HEK293T (cell line): ENCODE measurements at places on chromosomes 3 and 15.

DNA sequence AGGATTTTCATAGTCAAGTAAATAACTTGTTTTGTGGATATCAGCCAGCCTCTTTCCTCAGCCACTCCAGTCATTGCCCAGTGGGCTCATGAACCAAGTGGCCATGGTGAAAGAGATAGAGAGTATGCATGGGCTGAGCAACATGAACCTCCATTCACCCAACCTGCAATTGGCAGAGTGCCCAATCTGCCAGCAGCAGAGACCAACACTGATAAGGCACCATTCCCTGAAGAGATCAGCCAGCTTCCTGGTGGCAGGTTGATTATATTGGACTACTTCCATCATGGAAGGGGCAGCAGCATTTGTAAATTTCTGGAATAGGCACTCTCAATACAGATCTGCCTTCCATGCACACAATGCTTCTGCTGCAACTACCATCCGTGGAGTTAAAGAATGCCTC lies 10.3 kb upstream of the MCF2L2 start:
- DNase-seq = no peak

GRCh38 chr15:26091184-26091583 lies 228.1 kb upstream of the ATP10A start:
- no peak for DNase-seq

GRCh38 chr3:47283591-47284364 lies 1.0 kb downstream of the KLHL18 start:
- no peak for DNase-seq

DNA sequence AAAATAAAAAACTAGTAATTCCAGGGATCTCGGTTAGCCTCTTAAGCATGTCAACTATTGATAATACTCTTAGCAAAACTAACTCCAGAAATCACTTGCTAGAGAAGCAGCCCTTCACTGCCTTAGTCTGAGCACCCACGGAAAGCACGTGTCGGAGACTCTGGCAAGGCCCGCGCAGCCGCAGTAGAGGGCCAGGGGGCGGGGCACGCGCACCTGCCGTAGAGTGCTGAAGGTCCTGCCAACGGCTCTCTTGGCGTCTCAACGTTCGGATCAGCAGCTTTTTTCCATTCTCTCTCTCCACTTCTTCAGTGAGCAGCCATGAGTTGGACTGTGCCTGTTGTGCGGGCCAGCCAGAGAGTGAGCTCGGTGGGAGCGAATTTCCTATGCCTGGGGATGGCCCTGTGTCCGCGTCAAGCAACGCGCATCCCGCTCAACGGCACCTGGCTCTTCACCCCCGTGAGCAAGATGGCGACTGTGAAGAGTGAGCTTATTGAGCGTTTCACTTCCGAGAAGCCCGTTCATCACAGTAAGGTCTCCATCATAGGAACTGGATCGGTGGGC lies at the start of gene LDHAL6B:
LDHAL6B (plus strand) TSS at position 221 of the 561 bp plus-strand sequence; CDS start at position 319, 98 bp downstream.
- DNase-seq = no peak

GRCh38 chr3:187227658-187228258 lies 30.5 kb downstream of the RTP1 start:
- DNase-seq = no peak

- DNase-seq = no peak
These were observed 1.8 kb upstream of the SLC38A3 start for GRCh38 chr3:50203113-50203808.

- no peak for DNase-seq
These were observed 139.1 kb upstream of the EIF1B start for GRCh38 chr3:40170395-40170794.

DNA sequence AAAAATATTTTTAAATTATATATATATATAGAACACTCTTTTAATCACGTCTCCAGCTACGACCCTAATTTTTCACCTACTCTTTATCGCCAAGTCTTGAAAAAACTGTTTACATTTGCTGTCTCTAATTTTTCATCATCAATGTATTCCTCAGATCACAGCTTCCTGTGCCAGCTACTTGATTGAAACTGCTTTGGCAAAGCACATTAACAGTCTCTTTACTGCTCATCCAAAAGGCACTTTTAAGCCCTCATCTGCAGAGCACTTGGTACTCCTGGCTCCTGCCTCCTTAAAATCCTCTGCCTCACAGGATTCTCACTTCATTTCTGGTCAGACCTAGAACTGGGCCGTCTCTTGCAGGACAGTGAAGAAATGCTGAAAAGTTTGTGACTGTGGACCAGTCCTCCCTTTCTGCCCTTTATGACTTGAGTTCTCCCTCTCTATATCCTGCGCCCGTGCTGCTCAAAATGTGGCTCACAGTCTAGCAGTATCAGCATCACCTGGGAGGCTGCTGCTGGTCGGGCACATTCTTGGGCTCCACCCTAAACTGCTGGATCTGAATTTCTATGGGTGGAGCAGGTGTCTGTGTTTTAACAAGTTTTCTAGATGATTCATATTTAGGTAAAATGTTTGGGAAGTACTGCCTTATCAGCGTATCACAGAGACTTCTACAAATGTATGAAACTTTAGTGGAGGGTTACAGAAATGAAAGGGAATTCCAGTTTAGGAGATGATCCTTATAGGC lies 196.8 kb downstream of the ADAMTSL3 start:
- no peak for DNase-seq

- DNase-seq = no peak
These were observed 80.2 kb downstream of the SHQ1 start for GRCh38 chr3:72768006-72768441.

DNA sequence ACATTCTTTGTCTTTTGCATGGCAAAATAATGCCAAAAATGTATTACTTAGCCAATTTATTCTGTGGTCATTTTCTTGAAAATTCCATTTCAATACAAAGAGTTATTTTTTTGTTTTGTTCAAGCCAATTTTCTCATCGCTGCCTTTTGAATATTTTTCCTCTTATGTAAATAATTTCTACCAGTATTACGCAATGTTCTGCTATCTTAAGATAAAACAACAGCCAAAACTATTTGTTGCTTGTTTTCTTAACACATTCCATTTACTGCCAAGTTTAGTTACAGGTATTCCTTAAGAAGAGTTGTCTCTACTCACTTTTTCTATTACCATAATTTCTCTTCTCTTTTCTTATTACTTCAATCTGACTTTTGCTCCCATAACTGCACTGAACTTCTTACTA lies 163.1 kb downstream of the ROBO1 start:
- DNase-seq = no peak

DNA sequence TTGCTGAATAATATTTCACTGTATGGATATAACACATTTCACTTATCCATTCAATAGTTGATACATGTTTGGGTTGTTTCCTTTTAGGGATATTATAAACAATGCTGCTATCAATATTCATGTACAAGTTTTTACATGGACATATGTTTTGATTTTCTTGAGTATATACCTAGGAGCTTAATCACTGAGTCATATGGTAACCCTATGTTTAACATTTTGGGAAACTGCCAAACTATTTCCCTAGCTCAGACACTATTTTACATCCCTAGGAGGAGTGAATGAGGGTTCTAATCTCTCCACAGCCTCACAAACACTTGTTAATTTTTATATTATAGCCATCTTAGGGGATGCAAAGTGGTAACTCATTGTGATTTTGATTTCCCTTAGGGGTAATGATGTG lies 66.0 kb downstream of the GPR156 start:
- DNase-seq = no peak

DNA sequence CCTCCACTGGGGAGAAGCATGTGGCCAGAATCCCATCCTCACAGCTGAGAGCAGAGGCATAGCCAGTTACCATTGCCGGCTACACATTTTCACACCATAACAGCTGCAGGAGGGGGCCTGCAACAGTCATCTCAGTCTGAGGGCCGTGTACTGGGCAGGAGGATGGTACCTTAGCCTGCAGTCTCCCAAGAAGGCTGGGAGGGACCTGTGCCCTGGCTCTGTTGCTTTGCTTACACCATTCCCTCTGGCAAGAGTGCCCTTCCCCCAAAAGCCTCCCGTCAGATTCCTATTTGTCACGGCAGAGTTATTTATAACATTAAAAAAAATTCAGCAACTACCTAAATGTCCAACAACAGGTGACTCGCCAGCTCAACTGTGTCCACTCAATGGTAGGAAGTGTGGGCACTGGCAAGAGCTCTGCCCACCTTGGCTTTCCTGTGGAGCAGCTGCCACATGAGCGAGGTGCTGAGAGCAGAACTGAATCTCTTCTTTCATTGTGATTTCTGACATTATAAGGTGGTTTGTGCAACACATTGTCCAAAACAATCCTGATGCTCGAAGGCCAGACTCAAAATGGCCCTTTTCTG lies 4.4 kb downstream of the CAMKV start:
- no peak for DNase-seq

DNA sequence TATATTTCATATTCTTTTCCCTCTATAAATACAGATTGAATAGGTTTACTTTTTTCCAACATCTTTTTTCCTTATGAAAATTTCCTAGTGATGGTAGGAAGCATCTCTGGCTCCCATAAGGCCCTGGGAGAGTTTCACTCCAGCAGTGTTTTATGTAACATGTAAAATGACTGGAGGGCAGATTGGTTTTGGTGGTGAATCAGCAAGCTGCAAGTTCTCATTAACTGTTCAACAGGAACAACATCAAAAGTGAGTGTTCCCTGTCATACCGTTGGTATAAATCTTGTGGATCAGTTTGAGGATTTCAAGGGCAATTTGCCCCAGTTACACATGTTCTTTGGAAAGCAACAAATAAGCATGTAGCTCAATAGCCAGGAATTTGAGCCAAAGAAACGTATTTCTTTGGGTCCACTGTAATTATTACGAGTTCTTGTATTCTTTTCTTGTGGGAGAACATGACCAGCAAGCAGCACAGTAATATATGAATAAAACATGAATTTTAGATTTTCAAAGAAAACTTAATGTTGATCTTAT lies 345.7 kb downstream of the SV2B start:
- no peak for DNase-seq

DNA sequence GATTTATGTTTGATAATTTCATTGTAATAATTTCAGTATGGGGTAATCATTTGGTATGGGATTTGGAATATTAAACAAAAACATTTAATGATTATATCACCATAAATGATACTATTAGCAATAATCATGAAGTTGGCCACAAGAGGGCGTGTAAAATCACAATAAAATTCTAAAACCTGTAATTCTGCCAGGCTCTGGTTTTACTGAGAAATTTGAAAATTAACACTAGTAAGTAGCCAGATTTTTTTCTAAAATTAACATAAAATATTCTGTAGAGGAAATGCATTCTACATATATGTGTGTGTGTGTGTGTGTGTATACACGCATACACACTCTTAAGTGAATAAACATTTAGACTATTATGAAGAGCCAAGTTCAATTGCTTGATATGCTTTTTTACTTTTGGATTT lies 40.5 kb downstream of the FEZF2 start:
- DNase-seq = no peak

DNA sequence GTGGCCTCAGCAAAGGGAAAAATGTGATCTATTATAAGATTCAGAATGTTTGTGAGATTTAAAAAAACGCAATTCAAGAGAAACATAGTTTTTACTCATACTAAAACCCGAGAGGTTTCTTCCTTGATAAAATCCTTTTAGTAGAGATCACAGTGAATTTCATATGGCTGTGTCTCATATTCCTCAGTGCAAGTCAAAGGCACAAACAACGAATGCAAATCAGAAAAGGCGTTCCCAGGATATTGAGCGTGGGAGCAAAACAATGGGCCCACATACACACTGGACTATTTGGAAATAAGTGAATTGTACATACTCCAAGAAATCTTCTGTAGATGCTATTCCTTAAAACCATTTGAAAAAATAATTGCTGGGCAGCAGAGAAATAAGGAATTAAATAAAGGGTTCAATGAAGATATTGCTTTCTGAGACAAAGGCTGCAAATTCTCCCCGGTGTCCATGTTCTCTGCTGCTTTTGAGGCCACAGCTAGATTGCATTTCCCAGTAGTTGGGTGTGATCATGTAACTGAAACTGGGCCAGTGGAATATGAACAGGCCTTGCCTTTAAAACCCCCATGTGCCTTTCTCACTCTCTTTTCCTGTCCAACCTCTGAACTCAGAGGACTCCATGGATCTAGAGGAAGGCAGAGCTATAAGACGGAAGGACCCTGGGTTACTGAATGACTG lies 144.6 kb upstream of the TBL1XR1 start:
- DNase-seq = no peak
